Spinal cord (tissue), 10 donors: ENCODE measurements at places on chromosomes 13 and 19.

DNA sequence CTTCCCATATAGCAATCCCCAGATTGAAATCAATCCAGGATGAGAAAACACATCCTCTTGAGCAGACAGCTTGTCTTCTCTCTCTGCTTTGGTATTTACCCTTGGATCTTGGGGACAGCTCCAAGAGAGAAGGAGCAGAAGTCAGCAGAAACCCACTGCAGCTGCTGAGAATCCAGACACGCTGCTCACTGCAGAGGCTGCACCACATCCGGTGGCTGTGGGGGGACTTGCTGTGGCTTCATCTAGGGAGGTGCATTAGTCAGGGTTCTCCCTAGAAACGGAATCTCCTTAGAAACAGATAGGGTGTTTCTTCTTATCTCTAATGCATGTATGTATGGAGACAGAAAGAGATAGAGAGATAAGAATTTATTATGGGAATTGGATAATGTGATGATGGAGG lies 2.7 kb downstream of the CYP4F12 start:
- no peak for DNase-seq

DNA sequence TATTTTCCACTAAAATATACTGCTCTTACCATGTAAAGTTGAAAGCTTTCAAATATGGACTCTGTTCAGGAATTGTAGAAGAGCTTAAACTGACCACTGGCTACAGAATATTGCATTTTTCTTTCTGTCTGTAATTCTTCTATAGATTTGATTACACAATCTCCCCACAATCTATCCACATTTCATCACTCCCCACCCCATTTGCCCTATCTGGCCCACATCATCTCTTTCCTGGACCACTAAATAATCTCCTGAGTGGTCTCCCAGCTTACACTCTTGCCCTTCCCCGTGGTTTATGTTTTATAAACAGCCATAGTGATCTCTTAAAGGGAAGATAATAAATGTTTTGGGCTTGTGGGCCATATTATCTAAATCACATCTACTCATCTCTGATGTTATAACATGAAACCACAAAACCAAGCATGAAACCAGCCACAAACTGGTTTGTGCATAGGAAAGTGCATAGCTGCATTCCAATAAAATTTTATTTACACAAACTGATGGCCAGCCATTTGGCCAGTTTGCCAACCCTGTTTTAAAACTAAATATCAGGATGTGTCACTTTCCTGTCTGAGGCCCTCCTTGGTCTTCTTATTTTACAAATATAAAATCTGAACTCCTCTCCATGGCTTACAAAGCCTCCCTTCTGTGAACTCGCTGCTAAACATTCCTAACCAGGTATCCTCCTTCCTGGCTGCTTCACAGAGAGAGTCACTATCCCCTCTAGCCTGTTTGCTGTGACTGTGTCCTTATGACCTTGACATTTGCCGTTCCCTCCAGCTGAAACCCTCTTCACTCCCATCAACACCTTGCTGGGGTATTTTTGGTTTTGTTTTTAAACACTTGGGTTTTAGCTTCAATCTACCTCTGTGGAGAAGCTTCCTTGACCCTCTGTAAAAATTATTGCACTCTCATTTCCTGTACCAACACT lies 500.9 kb downstream of the GPC6 start:
- no peak for DNase-seq

DNA sequence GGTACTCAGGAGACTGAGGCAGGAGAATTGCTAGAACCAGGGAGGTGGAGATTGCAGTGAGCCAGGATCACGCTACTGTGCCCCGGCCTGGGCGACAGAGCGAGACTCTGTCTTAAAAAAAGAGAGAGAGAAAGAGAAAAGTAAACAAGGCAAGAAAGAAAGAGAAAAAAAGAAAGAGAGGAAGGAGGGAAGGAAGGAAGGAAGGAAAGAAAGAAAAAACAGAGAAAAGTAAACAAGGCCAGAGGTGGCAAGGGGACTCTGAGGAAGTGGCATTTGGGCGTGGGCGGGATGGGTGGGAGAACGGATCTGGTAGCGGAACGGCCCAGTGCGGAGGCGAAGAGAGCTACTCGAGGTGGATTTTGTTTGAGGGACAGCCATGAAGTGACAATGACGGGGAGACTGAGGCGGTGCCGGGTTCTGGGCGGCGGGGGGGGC lies 7.5 kb upstream of the ARRDC2 start:
- no peak for DNase-seq

DNA sequence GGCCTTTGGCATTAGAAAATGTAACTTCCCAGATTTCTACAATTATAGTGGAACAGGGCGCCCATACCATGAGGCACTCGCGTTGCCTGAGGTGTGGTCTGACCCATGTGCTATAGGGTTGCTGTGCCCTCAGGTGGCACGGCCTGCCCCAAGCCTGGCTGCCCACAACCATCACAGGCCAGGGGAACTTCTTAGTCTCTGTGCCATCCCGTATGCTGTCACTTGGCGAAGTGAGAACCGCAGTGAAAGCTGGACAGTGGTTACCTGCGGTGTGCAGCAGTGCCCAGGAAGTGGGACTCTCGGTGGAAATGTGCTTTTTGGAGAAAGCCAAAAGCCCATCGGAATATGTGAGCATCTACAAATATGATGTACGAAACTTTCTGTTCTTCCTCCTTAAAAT lies 88.2 kb upstream of the GPR183 start:
- no peak for DNase-seq

GRCh38 chr13:79352107-79352506 lies 53.9 kb downstream of the RBM26 start:
- DNase-seq = no peak

GRCh38 chr13:95553581-95554385 lies 1.3 kb downstream of the CLDN10 start:
- DNase-seq = no peak

DNA sequence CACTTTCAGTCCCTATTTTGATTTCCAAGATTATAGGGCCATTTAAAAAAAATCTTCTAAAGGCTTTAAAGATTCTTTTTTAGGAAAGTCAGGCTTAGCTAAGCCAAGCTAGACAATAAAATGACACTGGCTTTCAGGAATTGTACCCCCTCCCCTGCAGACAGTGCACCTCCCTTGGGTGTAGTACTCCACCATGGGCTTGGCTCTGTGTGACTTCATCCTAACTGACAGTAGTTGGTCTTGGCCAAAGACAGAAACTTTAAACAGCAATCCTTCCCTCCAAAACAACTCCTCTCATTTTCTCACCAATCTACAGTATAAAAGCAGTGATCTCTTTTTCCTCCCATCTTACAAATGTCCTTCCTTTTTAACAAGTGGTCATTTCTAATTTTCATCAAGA lies 283.0 kb downstream of the DNAJC15 start:
- DNase-seq = no peak

GRCh38 chr19:32581705-32582179 lies 752 bp downstream of the PDCD5 start:
- peak; percentile 46 for DNase-seq

DNA sequence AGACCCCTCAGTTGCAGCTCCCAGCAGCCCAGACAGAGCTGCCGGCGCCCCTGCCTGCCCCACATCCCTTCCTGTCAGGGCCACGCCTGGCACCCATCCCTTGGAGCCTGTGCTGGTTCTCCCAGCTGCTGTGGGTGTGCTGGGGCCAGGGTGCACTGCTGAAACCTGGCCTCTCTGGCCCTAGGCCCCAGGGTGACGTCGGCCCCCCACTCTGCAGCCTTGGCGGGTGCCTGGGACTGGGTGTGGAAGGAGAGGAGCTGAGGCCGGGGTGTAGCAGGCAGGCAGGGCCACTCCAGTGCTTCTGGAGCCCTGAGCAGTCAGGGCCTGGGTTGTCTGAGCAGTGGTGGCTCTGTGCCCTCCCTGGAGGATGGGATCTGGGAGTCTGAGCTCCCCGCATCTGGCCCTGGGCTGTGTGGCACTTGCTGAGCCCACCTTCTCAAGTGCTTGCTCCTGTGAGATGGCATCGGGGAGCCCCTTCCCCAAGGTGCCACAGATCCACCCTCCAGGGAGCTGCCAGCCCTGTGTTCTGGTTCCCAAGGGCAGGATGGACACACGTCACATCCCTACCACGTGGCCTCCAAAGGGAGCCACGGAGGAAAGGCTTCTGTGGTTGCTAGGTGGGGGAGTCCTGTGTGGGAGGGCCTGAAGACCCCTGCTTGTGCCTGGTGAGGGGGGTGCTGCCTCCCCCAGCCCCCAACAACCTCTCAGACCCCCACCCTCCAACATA lies 5.2 kb downstream of the PLEKHJ1 start:
- DNase-seq = no peak

- no peak for DNase-seq
These were observed 81.3 kb downstream of the TEX29 start for GRCh38 chr13:111401755-111402154.

DNA sequence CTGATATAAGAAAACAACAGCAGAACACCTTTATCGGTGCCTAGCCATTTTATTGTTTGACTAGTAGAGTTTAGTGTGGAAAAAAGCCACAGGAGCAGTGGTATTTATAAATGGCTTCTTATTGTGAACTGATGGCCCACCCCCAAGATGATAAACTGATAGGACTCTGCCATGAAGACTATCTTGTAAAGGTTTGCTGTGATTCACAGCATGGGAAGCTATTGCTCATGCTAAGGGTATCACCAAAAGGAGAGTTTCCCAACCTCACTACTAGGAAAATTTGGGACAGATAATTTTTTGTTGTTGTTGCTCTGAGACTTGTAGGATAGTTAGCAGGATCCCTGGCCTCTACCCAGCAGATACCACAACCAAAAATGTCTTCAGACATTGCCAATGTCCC lies 12.0 kb upstream of the SLC7A1 start:
- no peak for DNase-seq

GRCh38 chr13:104854698-104855097 lies 1680.8 kb downstream of the EFNB2 start:
- no peak for DNase-seq

GRCh38 chr19:49690079-49690655 lies 749 bp upstream of the CPT1C start:
- no peak for DNase-seq

GRCh38 chr13:109494925-109495369 lies 291.4 kb downstream of the IRS2 start:
- DNase-seq = peak; percentile 91

- DNase-seq = no peak
These were observed 52.2 kb downstream of the RFC3 start for GRCh38 chr13:33870046-33870668.

DNA sequence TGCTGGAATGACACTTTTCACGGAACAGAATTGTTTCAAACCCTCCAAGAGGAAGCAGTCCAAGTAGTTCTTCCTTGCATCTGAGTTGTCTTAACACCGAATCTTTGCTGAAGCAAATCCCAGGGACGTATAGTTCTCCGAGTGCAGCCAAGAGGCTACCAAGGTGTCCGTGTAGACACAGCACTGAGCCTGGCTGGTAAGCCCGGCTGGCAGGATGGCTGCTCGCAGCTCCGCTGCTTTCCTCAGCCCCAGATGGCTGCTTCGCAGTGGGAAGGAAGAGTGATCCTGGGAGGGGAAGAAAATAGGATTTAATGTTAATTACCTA lies 105.0 kb downstream of the SLC7A1 start:
- no peak for DNase-seq

DNA sequence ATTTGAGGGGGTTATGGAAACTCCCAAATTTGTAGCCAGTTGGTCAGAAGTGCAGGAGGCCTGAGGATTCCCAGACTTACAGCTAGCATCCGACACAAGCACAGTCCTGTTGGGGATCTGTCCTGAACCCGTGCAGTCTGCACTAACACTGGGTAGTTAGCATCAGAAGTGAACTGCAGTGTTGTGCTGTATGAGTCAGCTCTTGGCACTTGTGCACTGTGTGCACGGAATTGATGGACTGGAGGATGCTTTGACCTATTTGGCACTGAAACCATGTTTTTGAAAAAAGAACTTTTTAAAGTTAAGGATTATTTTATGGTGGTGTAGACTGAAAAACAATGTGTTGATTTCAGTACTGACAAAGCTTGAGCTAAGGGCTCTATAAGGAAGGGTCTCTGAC lies 279.0 kb downstream of the NHLRC3 start:
- no peak for DNase-seq

DNA sequence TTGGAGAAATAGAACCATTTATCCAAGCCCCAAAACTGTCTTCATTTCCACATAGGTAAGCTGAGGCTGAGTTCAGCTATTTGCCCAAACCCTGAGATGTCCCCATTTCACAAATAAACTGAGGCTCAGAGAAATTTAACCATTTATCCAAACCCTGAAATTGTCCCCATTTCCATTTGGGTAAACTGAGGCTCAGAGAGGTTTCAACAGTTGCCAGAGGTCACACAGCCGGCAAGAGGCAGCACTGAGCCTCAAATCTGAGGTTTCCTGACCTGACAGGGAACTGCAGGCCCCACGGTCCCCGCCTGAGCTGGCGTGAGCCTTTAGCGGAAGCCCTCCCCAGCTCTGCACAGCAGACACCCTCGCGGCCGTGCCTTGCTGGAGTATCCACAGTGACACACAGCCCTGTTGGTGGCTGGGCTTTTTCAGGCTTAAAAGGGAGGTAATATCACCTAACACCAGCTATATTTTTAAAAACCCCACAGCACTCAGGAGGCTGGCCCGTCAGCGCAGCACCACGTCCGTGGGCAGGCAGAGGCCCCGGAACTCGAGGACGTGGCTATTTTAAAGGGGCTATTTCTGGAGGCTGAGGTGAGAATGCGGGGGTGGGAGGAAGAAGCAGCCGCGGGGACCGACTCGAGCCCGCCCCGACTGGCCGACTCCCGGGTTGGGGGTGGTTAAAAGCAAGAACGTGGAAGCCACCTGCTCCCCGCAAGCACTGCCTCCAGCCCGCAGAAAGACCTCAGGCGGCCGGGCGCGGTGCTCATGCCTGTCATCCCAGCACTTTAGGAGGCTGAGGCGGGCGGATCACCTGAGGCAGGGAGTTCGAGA lies 18.5 kb downstream of the PTPRS start:
- no peak for DNase-seq

GRCh38 chr19:1591421-1592023 lies 1.1 kb downstream of the MBD3 start:
- no peak for DNase-seq

- no peak for DNase-seq
These were observed 54.5 kb downstream of the NUFIP1 start for GRCh38 chr13:44934724-44935123.

DNA sequence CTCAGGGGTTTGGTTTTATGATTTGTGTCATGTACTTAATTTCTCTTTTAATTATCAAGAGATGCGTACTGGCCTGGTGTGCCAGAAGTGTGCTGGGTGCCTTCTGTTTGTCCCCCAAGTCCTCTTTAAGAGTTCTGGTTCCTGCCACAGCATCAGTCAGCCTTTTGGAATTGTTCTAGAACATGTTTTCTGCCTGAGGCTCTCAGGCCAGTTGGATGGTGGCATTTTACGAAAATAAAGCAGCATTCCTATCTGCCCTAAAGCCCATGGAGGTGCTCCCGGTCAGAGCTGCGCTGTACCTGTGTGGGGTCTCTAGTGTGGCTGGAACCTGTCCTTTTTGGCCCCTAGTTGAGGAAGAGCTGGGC lies 54.1 kb downstream of the TSSK6 start:
- no peak for DNase-seq

DNA sequence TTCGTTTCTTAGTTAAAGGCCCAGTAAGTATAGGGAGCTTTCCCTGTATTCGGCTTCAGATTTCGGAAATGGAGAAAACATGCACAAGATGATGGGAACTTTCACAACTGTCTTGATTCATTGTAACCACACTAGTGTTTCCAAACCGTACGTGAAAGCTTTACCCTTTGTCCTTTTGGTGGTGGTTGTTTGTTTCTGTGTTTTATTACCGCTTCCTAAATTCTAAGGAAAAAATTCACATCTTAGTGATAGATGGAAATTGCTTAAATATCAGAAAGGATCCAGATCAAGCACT lies 504 bp upstream of the VWA8 start:
- DNase-seq = no peak

GRCh38 chr19:16268676-16269319 lies 55.8 kb upstream of the KLF2 start:
- DNase-seq = no peak
